ENCODE measurements at places on chromosomes 11 and 22. TPM values are rescaled to one million over a fixed set of nuclear protein-coding genes. Genes with fewer than 3 reads are reported as not detected.

The CSF2RB gene
- total RNA-seq = 0.58 TPM

GRCh38 chr22:18070041-18070440, 7.7 kb upstream of the PEX26 start:
- peaks cover 31% of the 10 kb centered on the region for H3K27me3 ChIP-seq
- H3K4me1 ChIP-seq = no peaks in the 10 kb centered on the region
- no peaks in the 10 kb centered on the region for H3K36me3 ChIP-seq
- DNase-seq = no peak
- no peak overlapping the region for H3K4me3 ChIP-seq
- no peak overlapping the region for H3K27ac ChIP-seq

The HTR3B gene
- total RNA-seq = not detected

The VWA5A gene
- total RNA-seq = 6.8 TPM

DNA sequence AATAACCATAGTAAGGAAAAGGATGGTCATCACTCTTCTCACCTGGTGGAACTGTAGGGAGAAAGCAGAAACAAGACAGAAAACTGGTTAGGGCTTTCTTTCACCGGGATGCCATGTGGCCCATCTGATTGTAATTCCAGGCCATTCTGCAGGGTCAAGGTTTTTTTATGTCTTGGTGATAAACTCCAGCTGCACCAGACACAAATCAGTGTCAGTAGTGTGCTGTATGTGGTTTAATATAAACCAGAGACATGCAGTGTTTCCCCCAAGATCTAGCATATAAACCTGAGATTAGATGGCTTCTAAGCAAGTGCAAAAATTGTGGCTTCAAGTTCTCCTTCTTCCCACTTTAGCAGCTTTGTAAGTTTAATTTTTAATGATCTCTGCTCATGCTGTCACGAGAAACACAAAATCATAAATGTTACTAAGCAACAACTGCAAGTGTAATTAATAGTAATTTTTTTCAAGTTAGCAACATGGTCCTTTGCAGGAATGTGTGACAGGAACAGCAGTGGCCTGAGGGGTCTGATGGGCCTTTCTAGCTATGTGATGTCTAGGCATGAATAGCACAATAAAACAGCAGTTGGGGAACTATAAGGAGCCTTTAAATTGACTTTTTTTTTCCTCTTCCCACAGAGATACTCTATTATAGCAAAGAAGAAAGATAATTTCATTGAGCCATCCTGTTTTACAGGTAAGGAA, 41.6 kb downstream of the BDNF start:
- H3K27ac ChIP-seq = no peak overlapping the region
- no peaks in the 10 kb centered on the region for H3K4me1 ChIP-seq
- H3K27me3 ChIP-seq = no peaks in the 10 kb centered on the region

GRCh38 chr11:131808470-131808869, 438.1 kb downstream of the NTM start:
- DNase-seq = no peak
- H3K27me3 ChIP-seq = no peaks in the 10 kb centered on the region
- no peak overlapping the region for H3K4me3 ChIP-seq

The PNPLA2 gene
- total RNA-seq = 68.9 TPM

DNA sequence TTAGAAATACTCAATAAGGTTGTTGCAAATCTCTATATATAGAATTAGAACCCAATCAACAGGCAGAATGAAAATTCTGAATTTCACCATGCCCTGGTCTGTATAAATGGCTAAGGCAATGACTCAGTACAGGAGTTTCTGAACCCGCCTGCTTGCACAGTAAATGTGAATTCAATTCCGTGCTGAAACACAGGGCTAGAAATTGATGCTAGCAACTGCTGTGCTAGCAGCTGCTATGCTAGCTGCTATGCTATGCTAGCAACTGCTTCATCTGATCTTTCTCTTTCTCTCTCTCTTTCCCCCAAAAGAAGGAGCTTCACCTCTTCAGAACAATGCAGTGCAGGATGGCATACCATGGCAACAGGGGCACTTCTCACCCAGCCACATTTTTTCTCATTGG, 9.7 kb upstream of the OR52J3 start:
- H3K27ac ChIP-seq = no peak overlapping the region
- no peaks in the 10 kb centered on the region for H3K27me3 ChIP-seq
- no peak for DNase-seq

The OTUB1 gene
- total RNA-seq = 102 TPM

DNA sequence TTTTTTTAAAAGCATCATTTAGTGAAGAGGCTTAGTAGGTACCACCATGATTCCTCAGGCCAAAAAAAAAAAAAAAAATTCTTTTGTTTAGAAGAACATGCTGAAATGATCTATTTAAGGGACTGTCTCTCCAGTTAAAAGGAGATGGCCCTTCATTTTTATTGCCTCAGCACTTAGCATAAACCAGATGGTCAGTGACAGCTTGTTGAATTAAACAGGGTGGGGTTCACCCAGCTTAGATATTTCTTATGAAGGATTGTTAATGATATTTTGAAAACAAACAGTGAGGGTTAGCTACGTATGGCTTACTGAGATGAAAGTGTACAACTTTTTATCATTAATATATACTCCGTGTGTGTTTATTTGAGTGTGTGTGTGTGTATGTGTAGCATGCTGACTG, 203.7 kb downstream of the FAM181B start:
- H3K36me3 ChIP-seq = no peaks in the 10 kb centered on the region
- H3K4me1 ChIP-seq = no peaks in the 10 kb centered on the region
- H3K4me3 ChIP-seq = no peak overlapping the region
- H3K27ac ChIP-seq = no peak overlapping the region
- no peaks in the 10 kb centered on the region for H3K27me3 ChIP-seq

GRCh38 chr11:120194166-120194565, 16.7 kb upstream of the OAF start:
- H3K27ac ChIP-seq = no peak overlapping the region
- no peaks in the 10 kb centered on the region for H3K36me3 ChIP-seq
- no peak overlapping the region for H3K4me3 ChIP-seq
- DNase-seq = no peak

The TLCD5 gene
- total RNA-seq = 0.42 TPM

DNA sequence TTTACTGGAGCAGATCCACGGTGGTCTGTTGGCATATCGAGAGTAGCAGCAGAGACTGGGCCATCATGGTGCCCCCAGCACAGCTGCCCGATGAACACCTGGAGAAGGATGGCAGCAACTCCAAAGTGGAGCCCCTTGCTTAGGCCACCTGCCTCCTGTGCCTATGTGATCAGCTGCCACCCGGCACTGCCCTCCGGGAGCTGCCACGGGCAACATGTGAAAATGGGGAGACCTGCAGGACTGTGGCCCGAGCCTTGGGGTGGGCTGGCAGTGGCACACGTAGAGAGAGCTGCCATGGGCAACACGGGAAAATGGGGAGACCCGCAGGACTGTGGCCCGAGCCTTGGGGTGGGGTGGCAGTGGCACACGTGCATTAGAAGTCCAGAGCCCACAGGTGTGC, 3.1 kb downstream of the FXYD2 start:
- no peak overlapping the region for H3K27ac ChIP-seq
- no peak overlapping the region for H3K4me3 ChIP-seq
- no peak for DNase-seq

The OR8D1 gene
- total RNA-seq = not detected

The CCDC73 gene
- not detected for total RNA-seq

DNA sequence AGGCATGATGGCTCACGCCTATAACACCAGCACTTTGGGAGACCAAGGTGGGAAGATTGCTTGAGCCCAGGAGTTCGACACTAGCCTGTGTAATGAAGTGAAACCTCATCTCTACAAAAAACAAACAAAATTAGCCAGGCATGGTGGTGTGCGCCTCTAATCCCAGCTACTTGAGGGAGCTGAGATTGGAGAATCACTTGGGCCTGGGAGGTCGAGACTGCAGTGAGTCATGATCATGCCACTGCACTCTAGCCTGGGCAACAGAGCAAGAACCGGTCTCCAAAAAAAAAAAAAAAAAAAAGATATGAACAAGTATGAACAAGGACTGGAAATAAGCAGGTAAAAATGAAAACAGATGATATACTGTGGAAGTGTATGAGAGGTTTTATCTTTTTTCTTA, 54.1 kb upstream of the SOX6 start:
- no peaks in the 10 kb centered on the region for H3K4me1 ChIP-seq
- DNase-seq = no peak
- no peaks in the 10 kb centered on the region for H3K36me3 ChIP-seq

The KLHL35 gene
- 1.3 TPM for total RNA-seq

All from activated CD4-positive, alpha-beta T cell treated with anti-CD3 and anti-CD28 coated beads, Interleukin-2, amount 10 ng/mL, durations not matched to agents 7 days and 5 days (primary cell).